ENCODE measurements at places on chromosomes 5 and 9.

DNA sequence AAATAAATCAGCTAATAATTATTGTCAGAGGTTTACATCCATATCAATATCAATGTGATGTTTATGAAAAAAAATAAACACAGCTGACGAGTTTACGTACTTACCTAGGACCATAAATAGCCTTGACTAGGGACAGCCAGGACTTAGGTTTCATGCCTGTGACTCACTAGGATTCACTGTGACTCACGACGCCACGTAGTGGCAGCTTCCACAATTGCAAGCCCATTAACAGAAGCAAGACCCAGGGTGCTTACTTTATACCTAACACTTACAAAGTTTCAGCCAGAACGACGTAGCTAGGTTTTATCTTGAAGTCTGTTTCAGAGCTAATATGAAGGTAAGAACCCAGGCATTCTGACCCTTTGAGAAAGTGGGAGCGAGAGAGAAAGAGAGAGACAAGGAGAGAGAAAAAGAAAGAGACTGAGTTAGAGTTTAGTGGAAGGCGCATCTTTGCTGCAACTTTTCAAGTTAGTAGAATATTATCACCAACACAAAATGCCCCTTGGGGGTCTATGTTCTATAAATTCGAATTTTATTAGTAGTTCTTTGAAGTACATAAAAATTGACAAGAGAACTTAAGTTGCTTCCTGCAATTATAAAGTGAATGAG is 191.2 kb downstream of the GNA14 start:
- peak; percentile 87 for DNase-seq

GRCh38 chr9:16308645-16309044 is 561.8 kb downstream of the BNC2 start:
- no peak for DNase-seq

DNA sequence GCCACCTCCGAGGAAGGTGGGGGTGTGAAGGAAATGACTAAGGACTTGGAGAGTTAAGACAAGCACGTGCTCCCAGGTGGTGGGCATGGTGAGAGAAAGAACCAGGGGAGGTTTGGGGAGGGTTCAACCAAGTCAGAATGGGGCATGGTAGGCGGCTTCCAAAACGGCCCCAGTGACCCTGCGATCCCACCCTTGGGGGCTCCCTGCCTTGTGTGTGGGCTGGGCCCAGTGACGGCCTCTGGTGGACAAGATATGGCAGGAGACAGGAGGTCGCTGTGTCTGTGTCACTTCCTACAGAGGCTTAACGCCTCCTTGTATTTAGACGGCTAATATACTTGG is 51.3 kb upstream of the IRX4 start:
- no peak for DNase-seq

GRCh38 chr5:113050721-113051382 is 74.3 kb downstream of the DCP2 start:
- DNase-seq, result peak; percentile 84

GRCh38 chr9:96448546-96449170 is 1.3 kb upstream of the HABP4 start:
- DNase-seq, result no peak

DNA sequence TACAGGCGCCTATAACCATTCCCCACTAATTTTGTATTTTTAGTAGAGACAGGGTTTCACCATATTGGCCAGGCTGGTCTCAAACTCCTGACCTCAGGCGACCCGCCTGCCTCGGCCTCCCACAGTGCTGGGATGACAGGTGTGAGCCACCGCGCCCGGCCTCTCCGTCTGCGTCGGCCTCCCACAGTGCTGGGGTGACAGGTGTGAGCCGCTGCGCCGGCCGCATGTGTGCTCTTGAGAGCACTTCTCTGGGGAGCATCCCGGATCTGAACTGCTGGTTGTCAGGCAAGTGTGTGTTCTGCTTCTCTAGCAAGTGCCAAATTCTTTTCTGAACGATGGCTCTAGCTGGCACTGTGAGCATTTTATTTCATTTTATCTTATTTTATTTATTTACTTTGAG is 3.7 kb upstream of the ENTPD2 start:
- DNase-seq, result no peak

GRCh38 chr5:180837478-180837877 is 23.6 kb downstream of the ZFP62 start:
- no peak for DNase-seq

GRCh38 chr5:111603446-111603827 is 91.1 kb upstream of the STARD4 start:
- DNase-seq, result no peak

DNA sequence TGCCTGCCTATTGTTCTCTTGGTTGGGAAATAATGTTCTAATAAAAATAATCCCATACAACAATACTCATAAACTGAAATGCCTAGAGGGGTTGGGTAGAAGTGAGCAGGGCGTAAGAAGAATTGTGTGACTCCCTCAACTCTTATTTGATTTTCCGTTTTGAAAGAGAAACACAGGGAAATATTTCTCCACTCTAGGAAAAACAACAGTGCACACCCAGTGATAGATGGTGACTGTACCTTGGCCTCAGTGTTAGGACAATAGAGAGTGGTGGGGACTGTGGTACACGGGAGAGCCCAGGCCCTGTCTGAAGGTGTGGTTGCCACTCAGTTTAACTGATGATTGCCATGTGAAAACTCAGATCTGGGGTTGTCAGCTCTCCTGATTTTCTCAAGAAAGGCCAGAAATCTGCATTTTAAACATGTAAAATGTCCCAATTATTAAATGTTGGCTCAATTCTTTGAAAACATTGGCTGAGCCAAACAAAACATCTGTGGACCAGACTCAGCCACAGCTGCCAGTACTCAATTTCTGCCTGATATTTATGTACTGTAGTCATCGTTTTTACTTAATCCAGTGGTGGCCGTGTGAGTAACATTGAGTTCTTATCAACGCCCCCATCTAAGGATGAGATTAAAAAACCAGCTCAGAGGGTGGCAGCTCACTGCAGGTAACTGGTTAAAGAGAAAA is 103.8 kb upstream of the ZNF618 start:
- DNase-seq, result peak; percentile 66

DNA sequence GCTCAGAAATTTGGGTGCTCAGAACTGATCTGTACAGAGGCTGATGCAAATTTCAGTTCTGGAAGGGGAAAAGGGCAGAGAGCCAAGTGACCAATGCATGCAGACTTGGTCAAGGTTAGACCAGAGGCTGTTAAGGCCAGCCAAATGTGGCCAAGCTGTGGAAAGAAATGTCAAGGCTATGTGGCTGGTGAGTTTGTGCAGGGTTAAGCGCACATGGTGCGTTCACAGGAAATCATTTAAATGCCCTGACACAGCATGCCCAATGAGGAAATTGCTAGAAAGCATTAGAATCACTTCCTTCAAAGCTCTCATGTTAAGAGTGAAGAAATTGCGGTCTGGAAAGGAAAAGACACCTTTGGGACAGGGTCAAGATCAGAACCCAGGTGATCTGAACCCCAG is 58.0 kb downstream of the PTPN3 start:
- DNase-seq, result no peak

DNA sequence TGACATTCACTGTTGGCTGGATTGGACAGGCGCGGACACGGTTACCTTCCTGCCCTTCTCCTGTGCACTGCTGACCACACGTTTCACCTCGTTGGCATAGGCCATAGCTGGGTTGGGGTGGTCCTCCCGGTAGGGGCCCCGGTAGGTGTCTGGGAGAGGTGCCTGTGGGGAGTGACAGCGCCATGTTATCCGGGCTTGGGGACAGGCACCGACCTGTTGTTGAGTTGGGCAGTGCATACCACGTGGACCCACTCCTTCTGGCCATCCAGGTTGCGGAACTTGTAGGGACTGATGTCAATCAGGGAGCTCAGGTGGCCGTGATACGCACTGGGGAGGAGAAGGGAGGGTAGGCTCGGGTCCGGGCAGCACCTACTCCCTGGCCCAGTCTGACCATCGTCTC is 8.2 kb downstream of the PHYKPL start:
- DNase-seq, result no peak

DNA sequence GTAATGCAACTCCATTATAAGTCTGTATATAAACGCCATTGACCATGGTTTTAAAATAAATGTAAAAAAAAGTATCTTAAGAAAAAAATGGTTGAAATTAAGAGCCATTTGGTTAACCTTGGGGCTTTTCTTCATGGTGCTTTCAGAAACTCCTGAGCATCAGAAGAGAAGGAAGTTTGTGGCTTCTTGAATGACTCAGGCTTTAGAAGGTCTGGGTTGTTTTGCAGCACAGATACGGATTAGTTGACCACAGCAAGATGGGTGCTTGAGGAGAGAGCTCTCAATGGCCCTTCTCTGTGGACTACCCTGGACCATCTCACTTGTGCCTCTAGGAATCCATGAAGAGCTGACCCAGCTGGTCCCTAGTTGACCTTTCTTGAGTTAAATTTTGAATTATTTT is 189.5 kb downstream of the TMEM38B start:
- DNase-seq, result no peak

GRCh38 chr5:106827061-106827460 is 843.7 kb downstream of the EFNA5 start:
- no peak for DNase-seq

DNA sequence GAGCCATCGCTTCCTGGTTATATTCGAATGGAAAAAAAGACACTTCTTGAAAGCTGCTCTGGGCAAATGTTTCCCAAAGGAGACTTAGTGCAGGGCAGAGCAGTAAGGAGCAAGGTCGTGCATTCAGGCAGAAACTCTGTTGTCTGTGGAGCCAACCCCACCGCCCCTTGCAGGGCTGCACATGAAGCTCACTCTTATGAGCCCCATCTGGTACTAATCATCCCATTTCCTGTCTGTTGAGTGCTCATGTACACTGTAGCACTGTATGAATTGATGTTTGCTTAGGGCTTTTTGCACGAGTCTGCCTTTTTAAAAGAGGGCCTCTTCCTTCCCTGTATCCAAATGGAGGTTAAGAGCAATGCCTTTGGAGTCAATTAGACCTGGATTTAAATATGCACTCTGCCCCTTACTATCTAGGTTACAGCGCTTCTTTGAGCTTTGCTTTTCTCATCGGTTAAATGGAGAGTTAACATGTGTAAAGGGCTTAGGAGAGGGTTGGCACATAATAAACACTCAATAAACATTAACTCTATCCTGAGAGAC is 25.4 kb downstream of the HMHB1 start:
- peak; percentile 66 for DNase-seq

- no peak for DNase-seq
Measured at GRCh38 chr5:134053840-134054338, 49.1 kb upstream of the VDAC1 start.

DNA sequence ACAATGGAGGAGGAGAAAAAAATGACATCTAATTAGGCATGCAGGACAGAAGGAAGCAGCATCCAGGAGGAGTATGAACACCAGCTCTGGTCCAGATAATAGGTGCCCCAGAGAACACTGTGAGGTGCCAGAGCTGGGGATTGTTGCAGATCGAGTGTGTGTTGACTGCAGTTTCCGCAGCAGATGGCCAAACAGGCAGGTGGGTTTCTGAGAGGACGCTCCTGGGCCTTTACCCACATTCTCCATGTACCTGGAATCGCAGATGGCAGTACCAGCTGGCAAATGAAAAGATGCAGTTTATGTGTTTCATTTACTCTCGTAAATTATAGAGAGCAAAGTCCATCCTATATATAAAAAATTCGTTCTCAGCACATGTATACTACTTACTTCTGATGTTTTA is 182.2 kb upstream of the ISL1 start:
- DNase-seq, result no peak

DNA sequence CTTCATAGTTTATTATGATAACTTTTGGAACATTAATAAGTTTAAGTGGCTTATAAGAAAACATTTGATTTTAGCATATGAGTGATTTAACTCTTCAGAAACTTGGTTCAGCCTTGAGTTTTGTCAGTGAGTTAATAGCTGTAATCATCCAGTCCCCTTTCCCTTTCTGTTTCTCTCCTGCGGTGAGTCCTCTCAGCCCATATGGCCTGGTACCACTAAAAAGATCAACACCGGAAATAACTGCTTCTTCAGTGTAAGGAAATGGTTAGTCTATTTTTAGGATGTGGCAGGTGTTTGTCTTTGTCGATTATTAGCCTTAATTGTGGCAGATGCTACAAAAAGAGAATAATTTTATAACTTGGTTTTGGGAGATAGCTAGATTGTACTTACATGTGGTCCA is 120.2 kb upstream of the GRHPR start:
- no peak for DNase-seq

GRCh38 chr5:142151436-142152383 is 43.1 kb downstream of the NDFIP1 start:
- peak; percentile 51 for DNase-seq

DNA sequence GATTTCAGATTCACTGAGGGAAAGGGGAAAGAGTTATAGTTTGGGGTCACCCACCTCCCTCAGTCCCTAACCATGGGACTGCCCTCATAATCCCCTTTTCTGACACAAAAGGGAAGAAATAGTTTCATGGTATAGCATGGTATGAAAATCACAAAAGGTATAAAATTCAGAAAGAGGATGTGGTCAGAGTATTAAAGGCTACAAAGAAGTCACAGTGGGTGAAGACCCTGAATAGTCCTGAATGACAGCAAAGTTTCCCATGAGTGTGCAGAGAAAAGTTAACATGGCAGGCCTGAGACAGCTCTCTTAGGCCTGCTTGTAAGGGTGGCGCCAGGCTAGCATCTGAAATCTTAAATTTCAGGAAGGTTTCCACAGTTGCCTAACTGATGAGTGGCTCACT is 290.6 kb upstream of the ZNF608 start:
- DNase-seq, result no peak

DNA sequence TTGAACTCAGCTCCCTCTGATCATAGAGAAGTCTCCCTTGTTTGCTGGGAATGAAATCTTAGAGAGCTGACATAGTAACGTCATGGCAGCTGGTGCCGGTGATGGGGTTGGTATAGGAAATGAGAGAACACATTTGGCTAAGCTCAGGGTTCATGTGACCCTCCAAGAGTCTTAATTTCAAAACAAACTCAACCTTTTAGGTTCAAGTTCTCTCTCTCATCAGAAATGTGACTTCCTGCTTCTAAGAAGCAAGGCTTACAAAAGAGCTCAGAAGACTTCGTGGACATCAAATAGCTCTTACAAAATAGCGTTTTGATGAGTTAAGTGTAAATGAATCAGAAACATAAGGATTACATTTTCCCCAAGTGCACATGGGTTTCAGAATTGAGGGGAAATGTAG is 97.3 kb downstream of the PAPPA start:
- DNase-seq, result peak; percentile 29

GRCh38 chr9:81430727-81431126 is 258.6 kb downstream of the TLE1 start:
- DNase-seq, result no peak

GRCh38 chr5:337563-338130 is 16.1 kb downstream of the AHRR start:
- peak; percentile 40 for DNase-seq

GRCh38 chr9:97511655-97512427 is 10.4 kb downstream of the TMOD1 start:
- DNase-seq, result no peak

DNA sequence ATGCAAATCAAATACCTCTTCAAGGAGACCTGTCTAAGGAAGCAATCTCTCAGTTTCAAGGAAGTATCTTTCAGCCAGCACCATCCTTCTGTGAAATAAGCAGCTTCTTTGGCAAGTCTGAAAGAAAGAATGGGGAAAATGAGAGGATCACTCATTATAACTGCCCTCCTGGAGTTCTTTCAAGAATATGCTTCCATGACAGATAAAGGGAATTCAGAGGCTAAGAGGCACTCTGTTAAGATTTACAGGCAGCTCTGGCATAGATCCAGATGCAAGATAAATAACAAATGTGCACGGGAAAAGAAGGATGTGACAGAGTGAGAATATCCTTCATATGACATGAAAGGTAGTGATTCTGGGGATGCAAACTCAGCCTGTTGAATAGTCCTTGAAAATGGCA is 348.2 kb upstream of the CCNG1 start:
- no peak for DNase-seq
